ENCODE measurements at places on chromosomes 7 and 10.

- DNase-seq, result no peak
These were observed 32.5 kb downstream of the CCDC6 start for GRCh38 chr10:59873896-59874295.

DNA sequence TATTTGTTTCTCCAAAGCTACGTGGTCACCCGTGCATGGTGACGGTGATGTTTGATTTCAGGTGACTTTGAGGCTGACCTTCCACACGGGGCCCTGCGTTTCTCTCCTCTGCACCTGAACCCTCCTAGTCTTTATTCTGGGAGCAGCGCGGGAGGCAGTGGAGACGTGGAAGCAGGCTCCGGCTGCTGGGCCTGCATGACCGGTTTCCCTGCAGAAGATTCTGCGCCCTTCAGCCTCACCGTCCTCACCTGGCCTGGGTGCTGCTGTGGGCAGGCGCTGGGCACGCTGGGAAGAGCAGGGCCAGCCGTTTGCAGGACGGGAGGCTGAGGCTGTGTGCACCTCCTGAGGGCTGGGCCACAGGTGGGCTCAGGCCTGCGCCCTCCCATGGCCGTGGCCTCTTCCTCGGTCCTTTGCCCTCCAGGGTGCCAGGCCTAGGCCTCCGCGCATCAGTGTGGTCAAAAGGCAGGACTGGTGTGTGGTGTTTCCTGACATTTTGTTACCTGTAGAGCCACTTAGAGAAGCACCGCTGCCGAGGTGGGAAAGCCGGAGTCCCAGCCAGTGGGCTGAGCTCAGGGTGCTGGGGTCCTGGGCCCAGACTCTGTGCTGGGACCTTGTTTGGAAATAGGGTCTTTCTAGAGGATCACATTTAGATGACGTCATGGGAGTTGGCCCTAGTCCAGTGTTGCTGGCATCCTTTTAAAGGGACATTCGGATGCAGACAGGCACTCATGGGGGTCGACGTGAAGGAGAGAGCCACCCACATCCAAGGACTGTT, 478.3 kb downstream of the DNAJB6 start:
- DNase-seq, result no peak

DNA sequence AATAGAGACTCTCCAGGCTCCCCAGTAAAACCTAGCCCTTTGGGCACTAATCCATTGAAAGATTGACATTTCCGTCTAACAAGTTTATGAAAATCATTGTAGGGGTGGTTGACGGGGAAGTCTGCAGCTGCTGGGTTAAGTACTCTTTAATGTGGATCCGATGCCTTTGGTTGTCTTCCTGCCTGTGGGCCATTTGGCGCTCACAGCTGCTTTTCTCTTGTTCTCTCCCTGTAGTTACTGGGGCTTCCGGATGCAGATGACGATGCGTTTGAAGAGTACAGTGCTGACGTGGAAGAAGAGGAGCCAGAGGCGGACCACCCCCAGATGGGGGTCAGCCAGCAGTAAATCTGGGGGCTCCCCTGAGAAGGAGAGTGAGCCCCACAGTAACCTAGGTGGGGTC, 22.4 kb downstream of the MTURN start:
- no peak for DNase-seq

- no peak for DNase-seq
These were observed 101.2 kb upstream of the KLF6 start for GRCh38 chr10:3886191-3886590.

GRCh38 chr10:99709480-99710229, 22.3 kb downstream of the COX15 start:
- DNase-seq, result peak; percentile 69

- DNase-seq, result no peak
These were observed 133.9 kb downstream of the DNAJB6 start for GRCh38 chr7:157470701-157471131.

- DNase-seq, result no peak
These were observed 26.1 kb downstream of the HACD1 start for GRCh38 chr10:17590969-17591645.

GRCh38 chr7:133517766-133518165, 264.9 kb downstream of the EXOC4 start:
- no peak for DNase-seq

DNA sequence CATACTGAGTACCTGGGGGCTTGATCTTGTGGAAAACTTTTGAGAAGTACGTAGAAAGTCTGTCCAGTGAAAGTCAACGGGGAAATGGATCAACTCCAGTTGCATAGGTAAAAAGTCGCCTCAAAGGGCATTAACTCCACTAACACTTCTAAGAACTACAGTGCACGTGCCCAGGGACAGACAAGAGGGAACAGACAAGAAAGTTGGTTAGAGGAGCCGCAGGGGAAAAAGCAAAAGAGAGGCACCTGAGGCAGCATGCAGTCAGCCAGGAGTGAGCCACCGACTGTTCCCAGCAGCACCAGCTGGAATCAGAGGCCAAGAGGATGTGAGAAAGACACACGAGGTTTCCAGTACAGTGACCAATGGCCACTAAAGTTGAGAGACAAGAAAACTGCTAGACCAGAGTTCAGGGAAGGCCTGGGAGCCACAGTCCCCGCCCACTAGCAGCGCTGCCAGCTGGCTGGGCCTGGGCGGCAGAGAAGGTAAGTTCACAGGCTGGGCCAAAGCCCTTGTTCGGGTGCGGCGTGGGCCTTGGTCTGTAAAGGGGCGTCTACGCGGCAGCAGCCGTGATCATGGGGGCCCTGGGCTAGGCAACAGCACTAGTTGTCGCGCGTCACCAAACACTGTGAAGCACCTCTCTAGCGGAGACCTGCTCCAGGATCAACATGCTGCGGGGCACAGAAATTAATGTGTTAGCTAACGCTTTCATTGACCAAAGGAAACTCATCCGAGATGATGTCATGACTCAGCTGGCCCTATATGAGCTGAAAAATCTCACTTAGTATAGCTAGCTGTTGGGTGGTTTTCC, 14.0 kb downstream of the ITGB1 start:
- no peak for DNase-seq

DNA sequence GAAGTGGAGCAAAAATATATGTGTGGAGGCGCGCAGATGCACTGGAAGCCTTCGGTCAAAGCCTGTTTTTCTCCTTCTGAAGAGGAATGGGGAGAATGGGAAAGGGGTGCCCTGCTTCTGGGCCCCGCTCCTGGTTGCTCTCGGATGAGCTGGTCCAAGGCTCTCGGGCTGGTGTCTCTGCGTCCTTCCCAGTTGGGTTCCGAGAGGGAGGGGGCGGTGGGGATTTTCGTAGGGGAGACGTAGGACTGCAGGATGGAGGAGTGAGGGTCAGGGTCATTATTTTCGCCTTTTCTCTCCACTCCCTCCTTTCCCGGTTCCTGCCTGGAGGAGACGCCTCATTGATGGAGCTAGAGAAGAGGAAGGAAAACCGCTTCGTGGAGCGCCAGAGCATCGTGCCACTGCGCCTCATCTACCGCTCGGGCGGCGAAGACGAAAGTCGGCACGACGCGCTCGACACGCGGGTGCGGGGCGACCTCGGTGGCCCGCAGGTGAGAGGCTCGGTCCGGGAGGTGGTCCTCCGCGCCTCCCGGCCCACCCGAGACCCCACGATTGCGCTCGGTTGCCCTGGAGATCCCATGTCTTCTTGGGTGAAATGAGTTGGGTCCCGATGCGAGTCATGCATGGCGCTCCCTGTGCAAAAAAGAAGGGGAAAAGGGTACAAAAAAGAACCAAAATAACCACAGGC, 790 bp downstream of the ADAM22 start:
- DNase-seq, result no peak

GRCh38 chr7:44999245-45000092, 532 bp upstream of the CCM2 start:
- DNase-seq, result peak; percentile 97

GRCh38 chr10:98910048-98910447, 325.6 kb downstream of the HPSE2 start:
- peak; percentile 100 for DNase-seq

DNA sequence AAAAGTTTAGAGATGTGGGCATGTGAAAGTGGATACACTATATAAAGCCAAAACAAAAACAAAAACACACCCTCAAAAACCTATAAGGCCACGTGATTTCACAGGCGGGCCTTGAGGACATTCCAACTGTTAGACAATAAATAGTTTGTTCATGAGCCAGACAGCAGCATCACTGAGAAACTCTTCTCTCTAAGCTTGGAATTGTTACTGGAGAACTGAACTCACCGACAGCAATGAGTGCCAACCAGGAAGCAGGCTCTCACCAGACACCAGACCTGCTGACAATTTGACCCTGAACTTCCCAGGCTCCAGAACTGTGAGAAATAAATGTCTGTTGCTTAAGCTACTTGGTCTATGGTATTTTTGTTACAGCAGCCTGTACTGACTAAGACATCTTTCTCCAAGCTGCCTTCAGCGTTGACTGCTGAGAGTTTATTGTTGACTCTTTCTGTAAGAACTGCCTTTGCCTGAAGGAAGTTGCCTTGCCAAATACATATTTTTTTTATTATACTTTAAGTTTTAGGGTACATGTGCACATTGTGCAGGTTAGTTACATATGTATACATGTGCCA, 107.5 kb downstream of the EPDR1 start:
- DNase-seq, result no peak

DNA sequence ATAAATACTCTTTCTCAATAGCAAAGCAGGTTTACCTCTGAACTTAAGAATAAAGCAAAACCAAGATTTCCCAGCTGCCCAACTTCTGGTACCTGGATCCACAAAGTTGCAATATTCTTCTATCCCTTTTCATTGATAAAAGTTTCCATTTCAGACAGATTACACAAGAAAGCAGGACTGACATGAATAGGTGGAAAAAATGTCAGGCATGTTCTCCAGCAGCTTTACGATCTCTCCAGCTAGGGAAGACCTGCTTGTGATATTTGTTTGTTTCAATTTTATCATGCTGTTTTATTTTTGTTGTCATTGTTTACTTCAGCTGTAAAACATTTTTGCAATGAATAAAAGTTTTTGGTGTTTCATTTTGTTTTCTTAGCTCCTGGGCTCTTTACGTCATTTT, 9.0 kb downstream of the RGS10 start:
- no peak for DNase-seq

GRCh38 chr7:99365318-99366141, 9.0 kb upstream of the ARPC1B start:
- DNase-seq, result peak; percentile 63

DNA sequence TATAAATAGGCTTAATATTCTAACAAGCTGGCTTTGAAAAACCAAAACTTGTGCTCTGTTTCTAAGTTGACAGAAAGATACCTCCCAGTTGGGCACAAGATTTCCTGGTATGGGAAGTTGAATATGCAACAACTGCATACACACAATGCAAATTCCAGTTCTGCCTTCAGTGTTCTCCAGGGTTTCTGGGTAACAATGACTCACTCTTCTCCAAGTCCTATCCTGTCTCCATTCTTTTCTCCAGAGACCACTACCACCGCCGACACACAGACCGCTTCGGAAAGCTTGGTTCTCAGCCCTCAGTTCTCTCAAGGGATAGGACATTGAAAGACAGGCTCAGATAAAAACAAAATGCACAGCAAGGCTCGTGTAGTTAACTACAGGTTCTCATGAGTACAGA, 12.2 kb downstream of the PDE1C start:
- DNase-seq, result no peak

DNA sequence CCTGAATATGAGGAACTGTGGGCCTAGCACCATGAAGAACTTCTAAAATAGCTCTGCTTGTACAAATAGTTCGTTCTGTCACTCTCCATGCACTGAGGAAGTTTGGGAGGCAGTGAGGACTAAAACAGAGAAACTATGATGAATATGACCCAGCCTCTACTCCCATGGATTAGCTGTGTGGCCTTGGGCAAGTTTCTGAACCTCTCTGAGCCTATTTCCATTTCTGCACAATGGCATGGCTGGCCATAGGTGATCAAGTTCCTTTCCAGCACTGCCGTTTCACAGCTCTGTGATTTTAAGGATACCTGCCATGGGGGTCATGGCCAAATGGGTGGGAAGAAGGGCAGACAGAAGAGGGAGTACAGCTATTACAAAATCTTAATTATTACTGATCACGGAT, 57.6 kb downstream of the SORBS1 start:
- DNase-seq, result no peak

DNA sequence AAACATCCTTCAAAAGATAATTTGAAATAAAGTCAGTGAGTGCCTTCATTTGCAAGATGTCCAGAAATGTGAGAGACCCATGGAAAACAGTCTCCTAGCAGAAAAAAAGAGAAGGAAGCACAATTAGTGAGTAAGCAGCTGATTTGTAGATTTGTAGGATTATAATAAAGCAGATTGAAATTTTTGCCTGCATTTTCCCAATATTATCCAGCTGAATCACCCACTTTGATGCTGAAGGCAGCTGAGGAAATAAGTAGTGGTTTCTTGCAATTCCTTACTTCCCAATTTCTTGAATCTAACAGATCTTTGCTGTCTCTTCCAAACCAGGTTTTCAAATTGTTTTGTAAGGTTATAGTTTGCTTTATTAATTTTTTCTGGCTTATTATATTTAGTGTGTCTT, 181.4 kb downstream of the GNAT3 start:
- no peak for DNase-seq

DNA sequence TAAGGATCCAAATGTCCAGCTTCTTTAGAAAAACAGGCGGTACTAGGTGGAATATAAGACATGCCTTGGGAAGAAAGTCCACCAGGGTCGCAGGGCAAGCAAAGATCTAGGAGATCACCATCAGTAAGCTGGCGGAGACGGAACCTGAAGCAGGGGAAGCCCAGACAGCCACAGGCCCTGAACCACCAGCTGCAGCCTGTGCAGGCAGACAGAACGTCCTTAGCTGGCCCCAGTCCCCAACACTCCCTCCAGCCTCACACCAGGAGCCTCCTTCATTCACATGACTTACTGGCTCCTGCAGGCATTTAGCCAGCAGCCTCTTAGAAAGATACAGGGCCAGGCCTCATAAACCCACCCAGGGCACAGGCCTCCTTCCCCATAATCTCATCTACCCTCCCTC, 17.4 kb downstream of the RGS10 start:
- DNase-seq, result no peak

- peak; percentile 99 for DNase-seq
These were observed 5.6 kb downstream of the CYP3A43 start for GRCh38 chr7:99833289-99833877.

- DNase-seq, result no peak
These were observed 412.8 kb upstream of the ZMIZ1 start for GRCh38 chr10:78655979-78656378.

DNA sequence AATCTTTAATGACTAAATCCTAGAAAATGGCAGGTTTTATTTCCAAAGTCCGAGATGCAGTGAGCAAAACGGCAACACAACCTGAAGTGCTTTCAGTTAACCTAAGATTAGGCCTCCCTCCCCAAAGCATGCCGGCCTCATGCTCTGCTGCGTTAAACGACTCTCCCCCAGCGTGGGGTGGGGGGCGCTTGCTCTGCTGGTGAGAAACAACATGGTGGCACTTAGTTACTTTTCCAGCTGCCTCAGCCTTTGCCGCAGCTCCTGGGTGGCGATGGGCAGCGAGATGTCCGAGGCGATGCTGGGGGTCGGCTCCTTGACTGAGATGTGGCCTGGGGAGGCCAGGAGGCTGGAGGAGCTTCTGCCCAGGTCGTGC, 36.7 kb upstream of the NCAPG2 start:
- no peak for DNase-seq

DNA sequence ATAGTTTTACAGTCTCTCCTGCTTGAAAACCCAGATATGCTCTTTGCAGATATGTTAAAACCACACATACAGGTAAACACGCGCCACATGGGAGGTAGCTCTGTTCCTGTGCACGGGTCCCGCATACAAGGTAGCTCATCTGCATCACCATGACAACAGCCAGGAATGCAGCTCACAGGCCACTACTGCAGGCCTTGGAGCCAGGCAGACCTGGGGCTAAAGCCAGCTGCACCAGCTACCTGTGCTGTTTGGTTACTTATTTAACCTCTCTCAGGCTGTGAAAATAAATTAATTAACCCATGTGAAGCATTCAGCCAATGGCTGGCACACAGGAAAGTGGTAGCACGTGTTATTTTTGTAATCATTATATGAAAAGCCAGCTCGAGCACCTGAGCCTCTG, 428.3 kb downstream of the TNS3 start:
- no peak for DNase-seq
